Left hindlimb (tissue), 1 donor: ENCODE measurements at places on chromosomes 4 and X.

DNA sequence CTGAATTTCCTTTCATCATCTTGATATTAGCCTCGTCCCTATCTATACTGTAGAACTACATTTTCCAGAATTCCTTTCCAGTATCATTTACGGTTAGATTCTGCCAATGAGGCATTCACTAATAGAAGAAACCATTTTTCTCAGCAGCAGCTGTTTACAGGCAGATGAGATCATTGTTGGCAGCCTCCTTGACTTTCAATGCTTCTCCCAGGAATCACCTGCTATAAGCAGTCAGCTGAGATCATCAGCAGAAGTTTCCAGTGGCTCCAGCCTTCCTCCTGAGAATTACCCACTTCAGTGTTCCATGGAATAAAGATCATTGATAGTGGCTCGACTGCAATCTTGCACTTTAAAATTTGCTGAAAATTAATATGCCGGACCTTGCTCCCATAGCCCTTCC lies 157.3 kb upstream of the TET2 start:
- peak; percentile 36 for DNase-seq

DNA sequence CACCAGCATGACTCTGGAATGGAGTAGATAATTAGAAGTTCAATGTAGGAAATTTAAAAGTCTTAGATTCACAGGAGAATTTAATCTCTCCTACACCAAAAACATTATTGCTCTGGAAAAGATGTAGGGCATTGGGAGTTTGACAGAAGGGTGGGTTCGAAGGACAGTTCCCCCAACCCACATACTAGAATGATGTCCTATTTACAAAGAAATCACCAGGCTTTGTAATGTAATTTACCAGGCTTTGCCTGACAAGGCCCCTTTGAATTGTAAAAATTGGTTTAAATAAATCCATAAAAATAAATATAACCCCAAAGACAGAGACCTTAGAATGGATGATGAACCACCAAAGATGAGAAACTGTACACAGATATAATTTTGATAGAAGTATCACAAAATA lies 399.2 kb upstream of the GRID2 start:
- no peak for DNase-seq

- DNase-seq = no peak
Measured at GRCh38 chr4:170214731-170215130, 125.0 kb upstream of the AADAT start.

- no peak for DNase-seq
Measured at GRCh38 chrX:135639066-135639780, 74.2 kb upstream of the CT45A1 start.

GRCh38 chr4:113781439-113782040 lies 20.0 kb upstream of the CAMK2D start:
- DNase-seq = no peak

DNA sequence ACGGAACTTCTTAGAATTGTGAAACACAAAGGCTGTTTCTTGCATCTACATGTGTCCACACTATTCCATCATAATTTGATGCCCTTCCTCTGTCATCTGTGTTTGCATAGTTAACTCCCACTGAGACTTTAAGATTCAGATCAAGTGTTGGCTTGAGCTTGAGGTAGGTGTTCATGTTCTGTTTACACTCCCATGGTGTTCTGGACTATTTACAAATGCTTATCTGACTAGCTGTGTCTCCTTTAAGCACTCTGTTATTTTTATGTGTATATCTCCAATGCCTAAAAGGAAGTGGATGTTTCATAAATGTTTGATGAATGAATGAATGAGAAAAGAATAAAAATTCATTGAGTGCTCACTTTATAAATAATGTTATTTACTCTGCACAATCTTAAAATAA lies 622.7 kb downstream of the RAB28 start:
- DNase-seq = no peak

DNA sequence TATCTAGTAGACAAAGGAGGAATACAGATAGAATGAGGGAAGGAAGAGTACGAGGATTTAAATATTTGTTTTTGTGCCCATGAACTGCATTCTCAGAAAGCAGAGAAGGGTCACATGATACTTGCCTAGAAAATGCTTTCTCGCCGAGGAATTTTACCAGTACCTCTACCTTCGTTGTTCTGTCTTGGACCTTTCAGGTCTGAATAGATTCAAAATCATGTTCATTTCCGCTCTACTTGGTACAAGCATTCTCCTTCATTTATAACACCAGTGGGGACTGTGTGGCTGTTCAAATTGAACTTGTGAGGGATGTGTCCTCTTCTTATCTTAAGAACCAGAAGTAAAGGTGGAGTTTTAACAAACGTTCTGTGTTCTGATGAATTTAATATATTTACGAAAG lies 1.9 kb downstream of the USP38 start:
- no peak for DNase-seq

DNA sequence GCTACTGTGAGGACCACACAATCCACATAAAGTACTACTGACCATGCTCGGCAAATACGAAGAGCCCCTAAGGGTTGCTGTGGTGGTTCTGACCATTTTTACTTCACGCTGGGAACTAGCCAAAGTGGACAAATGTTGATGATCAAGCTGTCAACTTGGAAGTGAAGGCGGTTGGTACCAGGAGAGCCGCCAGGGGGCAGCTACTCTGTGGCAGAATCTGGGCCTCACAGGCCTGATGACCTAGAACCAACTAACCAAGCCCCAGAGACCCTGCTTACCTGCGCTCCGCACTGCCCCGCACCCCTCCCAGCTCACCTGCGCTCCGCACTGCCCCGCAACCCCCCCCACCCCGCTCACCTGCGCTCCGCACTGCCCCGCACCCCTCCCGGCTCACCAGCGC lies 5.6 kb downstream of the GAK start:
- no peak for DNase-seq

DNA sequence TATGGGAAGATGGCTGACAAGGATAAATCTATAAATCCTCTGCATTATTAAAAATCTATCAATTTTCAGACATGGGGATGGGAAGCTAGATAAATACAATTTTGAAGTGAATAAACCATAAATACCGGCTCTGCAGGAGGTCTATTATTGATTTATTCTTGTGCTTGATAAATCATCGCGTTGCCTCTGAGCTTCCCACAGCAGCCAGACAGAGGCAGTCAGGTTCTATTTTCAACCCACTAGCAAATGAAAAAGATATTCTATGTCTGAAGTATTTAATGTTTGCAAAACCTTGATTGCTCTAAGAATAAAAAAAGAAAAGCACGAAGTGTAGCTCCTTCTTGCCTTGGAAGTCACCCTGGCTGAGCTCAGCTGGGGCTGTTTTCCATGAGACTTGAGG lies 216.2 kb downstream of the DHRSX start:
- DNase-seq = no peak

DNA sequence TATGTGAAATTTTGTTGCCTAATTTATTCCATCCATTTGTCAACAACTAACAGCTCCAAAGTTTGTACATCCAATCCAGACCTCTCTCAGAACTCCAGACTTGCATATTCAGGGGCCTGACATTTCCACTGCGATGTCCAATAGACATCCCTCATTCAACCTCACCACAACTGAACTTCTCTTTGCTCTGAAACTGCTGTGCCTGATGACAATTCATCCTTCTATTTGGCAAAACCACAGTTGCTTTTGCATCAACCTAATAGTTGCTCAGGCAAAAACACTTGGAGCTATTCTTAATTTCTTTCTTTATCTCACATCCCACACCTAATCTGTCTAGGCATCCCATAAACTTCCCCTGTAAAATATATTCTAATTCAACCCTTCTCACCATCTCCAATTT lies 56.5 kb downstream of the ANTXR2 start:
- DNase-seq = no peak

- no peak for DNase-seq
Measured at GRCh38 chr4:18735740-18736268, 714.2 kb upstream of the LCORL start.

- DNase-seq = no peak
Measured at GRCh38 chrX:94089149-94089548, 415.1 kb downstream of the FAM133A start.

- DNase-seq = no peak
Measured at GRCh38 chr4:822361-823175, 3.4 kb downstream of the CPLX1 start.

DNA sequence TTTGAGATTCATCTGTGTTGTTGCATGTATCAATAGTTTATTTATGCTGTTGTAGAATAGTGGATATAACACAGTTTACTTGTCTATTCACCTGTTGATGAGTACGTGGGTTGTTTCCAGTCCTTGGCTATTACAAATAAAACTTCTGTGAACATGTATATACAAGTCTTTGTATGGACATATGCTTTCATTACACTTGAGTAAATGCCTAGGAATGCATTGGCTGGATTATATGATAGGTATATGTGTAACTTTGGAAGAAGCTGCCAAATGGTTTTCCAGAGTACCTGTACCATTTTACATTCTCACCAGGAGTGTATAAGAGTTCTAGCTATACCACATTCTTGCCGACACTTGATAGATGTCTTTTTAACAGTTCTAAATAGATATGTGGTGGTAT lies 16.5 kb downstream of the ART3 start:
- no peak for DNase-seq

GRCh38 chr4:80082693-80083092 lies 9.7 kb upstream of the ANTXR2 start:
- no peak for DNase-seq

DNA sequence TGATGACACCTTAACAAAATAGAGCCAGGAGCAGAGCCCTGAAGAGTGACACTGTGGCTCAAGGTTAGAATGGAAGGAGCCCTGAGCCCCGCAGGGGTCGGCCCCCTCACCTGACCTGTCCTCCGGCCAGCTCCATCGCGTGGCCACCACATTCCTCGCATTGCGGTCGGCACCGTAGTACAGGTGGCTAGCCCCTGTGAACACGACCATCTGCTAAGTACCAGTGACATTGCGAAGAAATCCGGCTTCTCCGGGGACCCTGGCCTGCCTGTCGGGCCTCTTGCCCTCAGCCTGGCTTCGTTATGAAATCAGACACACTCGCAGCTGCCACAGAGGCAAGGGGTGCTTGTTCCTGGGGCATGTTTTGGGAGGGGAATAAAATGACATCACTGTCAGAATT lies 179.0 kb downstream of the AFAP1 start:
- DNase-seq = no peak

DNA sequence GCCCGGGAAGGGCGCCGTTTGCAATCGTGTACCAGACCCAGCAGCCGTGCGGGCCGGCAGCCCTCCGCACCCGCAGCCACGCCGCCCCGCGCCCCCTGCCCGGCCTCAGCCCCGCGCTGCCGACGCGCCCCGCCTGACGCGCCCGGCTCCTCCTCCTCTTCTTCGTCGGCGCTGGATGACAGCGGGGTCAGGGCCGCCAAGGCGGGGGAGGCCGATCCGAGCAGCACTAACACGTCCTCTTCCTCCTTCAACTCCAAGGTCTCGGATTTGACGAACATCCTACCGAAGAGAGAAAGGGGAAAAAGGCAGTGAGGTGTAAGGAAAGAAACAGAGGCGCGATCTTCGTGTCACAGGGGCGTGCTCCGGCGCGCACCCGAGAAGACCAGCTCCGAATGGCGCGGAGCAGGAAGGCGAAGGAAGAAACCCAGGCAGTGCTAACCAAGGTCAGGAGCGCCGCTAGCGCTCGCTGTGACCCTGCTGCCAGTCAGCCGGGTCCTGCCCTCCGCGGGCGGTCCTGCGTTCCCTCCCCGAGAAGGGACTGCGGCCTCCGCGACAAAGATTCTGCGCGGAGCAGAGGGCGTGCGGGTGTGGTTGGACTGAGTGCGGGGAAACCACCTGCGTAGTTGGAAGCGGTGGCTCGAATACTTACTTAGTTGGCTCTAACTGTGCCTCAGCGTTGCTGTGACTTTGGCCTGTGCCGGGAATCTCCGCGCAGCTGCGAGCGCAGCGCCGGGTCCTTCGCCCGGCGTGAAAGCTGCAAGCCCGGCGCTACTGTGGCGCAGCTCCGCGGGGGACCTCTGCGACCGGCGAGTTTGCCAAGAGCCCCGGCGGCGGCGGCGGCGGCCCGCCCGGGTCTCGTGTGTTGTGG lies 548 bp downstream of the NEUROG2 start:
- peak; percentile 54 for DNase-seq

DNA sequence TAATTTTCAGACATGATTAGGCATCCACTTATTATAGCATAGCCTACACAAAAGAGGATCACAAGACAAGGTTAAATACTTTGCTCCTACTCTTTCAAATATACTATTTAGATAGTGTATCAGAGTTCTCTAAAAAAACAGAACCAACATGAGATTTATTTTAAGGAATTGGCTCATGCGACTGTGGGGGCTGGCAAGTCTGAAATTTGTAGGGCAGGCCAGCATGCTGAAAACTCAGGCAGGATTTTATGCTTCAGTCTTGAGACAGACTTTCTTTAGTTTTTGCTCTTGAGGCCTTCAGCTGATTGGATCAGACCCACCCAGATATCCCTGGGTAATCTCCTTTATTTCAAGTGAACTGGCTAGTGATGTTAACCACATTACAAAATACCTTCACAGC lies 169.5 kb downstream of the MAML3 start:
- DNase-seq = no peak

GRCh38 chr4:143514497-143514896 lies 995 bp downstream of the SMARCA5 start:
- peak; percentile 82 for DNase-seq

- no peak for DNase-seq
Measured at GRCh38 chrX:118807151-118808017, 16.2 kb upstream of the ZCCHC12 start.

DNA sequence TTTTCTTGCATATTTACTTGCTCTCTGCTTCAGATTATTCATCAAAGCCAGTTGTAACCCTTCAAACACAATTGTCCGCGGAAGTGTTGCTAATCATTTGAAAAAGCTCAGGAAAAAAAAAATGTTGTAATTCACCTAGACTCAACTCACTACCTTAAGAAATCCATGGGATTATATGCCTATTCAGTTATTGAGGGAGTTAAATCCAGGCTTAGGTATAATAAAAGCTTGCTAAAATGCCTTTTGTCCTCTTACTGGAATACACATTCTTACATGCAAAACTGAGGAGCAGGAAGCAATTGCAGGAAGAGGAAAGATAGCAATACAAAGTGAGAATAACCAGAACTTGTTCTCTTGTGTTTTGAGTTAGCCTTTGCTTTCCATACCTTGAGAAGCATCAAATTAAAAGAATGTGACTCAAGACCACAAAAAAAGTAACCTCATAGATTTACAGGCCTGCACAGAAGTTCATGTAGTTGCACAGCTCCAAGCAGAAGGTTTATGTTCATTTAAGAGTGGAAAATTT lies 91.4 kb upstream of the FAM241A start:
- DNase-seq = no peak

- no peak for DNase-seq
Measured at GRCh38 chr4:101101072-101101471, 246.3 kb downstream of the PPP3CA start.

GRCh38 chr4:145130130-145130529 lies 32.0 kb downstream of the ABCE1 start:
- no peak for DNase-seq

- DNase-seq = no peak
Measured at GRCh38 chr4:48266781-48267180, 2.9 kb downstream of the TEC start.

DNA sequence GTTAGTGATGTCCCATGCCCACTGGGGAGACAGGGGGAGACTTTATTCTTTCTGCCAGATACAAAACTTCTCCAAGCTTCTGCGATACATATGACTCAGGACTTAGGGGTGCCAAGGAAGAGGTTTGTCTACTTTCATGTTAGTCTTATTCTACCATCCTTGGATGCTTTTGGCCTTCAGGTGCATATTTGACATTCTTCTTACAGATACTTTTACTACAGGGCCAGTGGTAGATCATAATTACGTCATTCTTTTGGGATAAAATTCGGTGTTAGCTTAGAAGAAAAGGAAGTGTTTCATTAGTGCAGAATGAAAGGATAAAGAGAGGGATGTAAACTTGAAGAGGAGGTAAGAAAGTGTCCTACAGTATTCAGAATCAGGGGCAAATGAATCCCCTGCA lies 245.2 kb downstream of the THOC2 start:
- no peak for DNase-seq
